ENCODE measurements at places on chromosomes 6 and 20.

GRCh38 chr20:62668441-62669027, 26.2 kb downstream of the SLCO4A1 start:
- DNase-seq, result no peak

DNA sequence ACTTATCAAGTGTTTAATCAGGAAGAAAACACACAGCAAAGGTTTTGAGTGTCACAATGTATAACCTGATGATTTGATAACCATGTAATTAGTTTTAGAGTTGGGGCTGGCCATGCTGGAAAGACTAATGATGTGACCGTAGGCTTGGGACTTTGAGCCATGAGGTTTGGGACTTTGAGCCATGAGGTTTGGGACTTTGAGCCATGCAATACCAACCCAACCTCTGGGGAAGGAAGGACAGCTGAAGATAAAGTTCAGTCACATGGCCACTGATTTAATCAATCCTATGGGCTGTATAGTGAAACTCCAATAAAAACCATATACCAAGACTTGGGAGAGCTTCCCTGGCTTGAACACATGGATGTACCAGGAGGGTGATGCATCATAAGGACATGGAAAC, 32.8 kb downstream of the SLC35B3 start:
- no peak for DNase-seq

- no peak for DNase-seq
Measured at GRCh38 chr6:68211242-68211795, 423.8 kb upstream of the ADGRB3 start.

DNA sequence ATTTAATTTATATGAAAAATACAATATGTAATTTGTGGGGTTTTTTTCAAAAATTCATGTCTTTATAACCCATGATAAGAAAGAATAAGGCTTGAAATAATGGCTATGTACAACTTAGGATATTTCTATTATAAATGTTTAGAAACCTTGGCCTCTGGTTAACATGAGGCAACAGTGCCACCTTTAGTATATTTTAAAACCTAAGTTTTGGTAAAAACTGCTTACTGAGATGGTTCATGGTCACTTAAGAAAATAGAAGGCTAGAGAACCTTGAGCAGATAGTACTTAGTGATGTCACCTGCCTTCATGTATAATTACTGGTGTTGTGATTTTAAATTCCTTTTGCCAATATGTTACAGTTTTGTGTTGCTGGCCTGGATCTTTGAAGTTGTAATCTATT, 176.4 kb downstream of the ADGB start:
- DNase-seq, result no peak

DNA sequence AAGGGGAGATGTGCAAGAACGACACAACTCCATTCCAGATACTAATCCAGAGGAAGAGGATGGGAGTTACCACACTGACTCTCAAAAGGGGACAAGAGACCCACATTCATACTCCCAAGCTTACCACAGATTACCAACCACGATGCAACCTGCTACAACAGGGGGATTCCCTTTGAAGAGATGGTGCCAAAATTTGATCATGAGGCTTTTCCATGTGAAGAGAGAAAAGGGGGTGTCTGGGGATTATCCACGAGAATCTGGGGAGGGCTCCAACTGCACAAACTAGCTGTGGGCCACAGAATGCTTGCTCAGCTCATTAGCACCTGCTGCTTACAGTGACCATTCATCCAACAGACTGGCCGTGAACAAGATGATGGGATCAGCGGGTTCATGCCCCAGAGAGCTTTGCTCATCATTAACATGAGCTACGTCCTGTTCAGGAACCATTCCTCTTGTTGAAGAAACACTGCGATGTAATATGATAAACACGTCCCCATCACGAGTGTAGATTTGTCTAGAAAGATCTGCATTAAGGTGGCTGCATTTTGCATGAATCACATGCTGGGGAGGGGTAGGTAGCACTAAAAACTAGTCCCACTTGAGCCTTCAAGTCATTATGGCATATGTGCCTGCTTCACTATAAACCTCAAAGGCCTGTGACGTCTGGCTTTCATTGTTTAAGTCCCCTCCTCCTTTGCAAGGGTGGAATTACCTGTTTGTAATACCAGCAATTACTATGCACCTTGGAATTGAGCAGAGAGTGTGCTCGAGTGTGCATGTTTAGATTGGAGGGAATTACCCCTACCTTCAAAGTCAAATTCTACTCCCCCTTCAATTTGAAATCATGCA, 4.0 kb downstream of the PLAGL2 start:
- DNase-seq, result no peak

DNA sequence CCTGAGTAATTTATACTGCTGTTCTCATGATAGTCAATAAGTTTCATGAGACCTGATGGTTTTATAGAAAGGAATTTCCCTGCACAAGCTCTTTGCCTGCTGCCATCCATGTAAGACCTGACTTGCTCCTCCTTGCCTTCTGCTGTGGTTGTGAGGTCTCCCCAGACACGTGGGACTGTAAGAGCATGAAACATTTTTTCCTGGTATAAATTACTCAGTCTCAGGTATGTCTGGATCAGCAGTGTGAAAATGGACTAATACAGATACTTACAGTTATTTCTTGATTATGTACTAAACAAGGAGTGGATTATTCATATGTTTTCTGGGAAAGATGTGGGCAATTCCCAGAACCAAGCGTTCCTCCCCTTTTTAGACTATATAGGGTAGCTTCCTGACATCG, 1.9 kb upstream of the TRIM38 start:
- no peak for DNase-seq

GRCh38 chr6:16204653-16205376, 33.6 kb upstream of the GMPR start:
- DNase-seq, result no peak

GRCh38 chr20:48180024-48180423, 394.7 kb upstream of the SULF2 start:
- no peak for DNase-seq

DNA sequence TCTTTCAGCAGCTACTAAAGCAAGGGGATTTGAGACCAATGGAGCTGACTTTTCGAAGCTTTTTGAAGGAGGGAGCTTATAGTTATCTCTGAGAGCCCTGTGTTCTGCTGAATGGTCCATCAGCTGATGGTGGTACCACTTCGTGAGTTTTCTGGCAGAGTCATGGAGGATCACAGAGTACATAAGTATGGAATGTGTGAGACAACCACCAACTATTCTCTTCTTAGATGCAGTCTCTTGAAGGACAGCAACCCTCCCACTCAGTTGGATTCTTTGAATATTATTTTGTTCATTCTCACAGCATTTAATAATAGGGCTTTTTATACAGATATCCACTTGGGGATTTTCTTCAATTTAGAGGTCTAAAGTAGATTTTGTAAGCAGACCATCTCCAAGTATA, 75.3 kb downstream of the ELOVL2 start:
- no peak for DNase-seq

DNA sequence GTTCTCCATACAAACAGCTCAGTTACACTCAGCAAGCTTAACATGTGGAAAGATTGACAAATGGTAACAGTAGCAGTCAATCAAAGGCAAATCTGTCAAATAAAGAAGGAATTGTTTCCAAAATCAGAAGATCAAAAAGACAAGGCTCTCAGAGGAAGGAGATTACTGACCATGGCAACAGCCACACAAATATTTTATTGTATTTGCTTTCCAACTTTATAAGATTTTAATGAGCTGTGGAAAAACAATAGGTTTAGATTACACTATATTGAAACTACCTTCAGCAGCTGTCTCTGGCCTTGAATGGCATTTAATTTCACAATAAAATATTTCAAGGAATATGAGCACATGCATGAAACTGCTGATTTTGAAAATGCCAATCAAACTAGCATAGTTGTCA, 1143.9 kb upstream of the GJE1 start:
- DNase-seq, result no peak

- no peak for DNase-seq
Measured at GRCh38 chr6:145244349-145245100, 490.8 kb downstream of the EPM2A start.

DNA sequence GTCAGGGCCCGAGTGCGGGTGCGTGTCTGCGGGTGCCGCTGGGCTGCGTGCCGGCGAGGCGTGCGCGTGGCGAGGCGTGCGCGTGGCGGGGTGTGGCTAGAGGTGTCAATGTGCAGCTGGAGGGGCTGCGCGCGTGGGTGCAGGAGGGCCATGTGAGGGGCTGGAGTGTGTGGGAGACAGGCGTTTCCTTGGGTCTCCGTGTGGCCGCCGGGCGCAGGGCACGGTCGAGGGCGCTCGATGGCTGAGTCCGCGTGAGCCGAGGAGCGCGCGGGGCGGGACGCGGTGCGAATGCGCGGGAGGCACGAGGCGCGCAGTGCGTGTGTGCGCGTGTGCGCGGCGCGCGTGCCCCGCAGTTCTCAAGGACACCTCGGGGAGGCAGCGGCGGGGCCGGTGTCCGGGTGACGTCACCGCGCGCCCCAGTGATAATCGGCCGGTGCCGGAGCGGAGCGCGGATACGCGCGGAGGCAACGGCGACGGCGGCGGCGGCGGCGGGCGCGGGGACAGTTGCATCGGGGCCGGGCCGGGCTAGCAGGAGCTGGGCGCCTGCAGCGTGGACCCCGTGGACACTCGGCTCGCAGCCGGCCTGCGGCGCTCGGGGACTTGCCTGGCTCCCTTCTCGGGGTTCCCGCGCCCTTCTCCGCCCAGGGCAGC, 38.7 kb downstream of the YTHDF1 start:
- no peak for DNase-seq

GRCh38 chr6:106553440-106553839, 75.9 kb downstream of the RTN4IP1 start:
- DNase-seq, result no peak

DNA sequence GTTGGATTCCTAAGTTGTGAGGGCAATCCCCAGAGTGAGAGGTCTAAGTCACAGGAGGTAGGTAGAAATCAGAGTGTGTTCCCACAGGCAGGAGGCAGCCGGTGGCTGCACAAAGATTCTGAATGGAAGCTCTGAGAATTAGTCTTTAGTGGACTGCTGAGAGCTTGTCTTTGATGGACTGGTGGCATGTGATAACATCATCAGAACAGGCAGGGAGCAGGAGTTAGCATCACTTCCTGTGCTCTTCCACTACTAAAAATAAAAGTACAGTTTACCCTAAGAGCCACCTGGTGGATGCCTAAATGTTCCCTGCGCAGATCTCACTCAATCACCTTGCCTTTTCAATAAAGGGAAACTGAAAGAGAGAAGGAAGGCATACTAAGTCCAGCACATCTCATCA, 294.6 kb upstream of the POU3F2 start:
- no peak for DNase-seq

GRCh38 chr20:48414786-48415185, 413.0 kb downstream of the PREX1 start:
- DNase-seq, result no peak

DNA sequence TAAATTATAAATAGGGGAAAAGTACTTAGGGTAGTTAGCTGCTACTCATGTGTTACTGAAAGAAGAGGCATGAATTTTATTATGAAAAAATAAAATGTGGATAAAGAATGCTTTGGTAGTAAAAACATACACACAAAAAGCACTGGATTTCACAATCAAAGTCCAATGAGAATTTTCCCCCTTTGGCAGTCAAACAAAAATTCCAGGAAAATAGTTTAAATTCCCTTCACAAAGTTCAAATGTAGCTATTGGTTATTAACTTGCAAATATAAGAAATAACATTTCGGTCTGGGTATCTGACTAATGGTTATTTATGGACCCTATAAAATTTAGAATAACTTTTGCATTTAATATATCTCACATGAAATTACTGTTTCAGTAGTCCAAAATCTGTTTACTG, 210.4 kb downstream of the FOXC1 start:
- DNase-seq, result no peak

DNA sequence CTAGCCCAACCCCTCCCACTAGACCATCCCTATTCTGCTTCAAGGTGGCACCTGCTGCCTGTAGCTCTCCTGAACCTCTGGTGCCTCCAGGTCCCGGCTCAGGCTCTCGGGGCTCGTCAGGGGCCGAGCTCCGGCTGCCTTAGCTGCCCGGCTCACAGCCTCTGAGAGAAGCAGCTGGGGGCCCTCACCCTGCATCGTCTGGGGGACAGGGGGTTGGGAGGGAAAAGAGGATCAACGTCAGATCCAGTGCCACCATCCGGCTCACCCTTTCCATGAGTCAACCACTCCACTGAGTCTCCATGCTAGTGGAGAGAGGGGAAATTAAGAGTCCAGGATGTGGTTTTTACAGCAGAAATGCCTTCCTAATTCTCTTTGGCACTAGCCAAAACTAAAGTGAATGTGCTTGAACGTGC, 13.0 kb downstream of the BAG6 start:
- no peak for DNase-seq

DNA sequence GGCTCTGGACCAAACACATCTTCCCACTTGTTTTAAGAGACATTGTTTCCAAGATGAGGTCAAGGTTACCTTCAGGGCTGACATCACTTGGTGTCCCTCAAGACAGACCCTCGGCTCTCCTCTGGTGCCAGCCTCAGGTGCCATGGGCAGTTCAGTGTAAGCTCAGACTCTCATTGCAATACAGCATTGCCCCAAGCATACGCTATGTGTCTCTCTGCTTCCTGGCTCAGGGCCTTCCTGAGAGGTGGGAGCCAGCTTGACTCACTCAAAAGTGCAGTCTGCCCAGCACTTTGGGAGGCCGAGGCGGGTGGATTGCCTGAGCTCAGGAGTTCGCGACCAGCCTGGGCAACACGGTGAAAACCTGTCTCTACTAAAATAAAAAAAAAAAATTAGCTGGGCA, 51.7 kb downstream of the SLC24A3 start:
- DNase-seq, result no peak

- no peak for DNase-seq
Measured at GRCh38 chr20:58701431-58702160, 9.0 kb downstream of the NPEPL1 start.

- no peak for DNase-seq
Measured at GRCh38 chr6:56048601-56049000, 173.2 kb upstream of the BMP5 start.

DNA sequence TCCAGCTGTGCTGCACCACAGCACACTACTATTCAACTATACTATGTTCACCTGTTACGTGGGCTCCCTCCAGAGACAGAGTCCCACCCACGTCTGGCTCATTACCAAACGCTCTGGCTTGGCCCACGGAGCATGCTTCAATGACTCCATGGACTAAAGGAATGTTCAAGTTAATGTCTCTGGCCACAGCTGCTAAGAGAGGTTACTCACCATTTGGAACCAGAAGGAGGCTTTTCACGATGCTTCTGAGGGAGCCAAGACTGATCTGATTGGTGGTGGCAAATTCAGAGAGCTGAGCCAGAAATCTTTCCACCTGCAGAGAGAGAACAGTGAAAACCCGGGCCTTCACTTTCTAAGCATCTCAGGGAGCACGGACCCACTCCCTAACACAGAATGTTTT, 15.6 kb downstream of the COMMD7 start:
- no peak for DNase-seq

GRCh38 chr20:61813791-61814190, 251.9 kb downstream of the TAF4 start:
- DNase-seq, result no peak

- no peak for DNase-seq
Measured at GRCh38 chr6:112780498-112781096, 433.5 kb downstream of the RFPL4B start.

GRCh38 chr6:11852061-11852651, 73.6 kb upstream of the ADTRP start:
- no peak for DNase-seq

- DNase-seq, result no peak
Measured at GRCh38 chr20:22576733-22577514, 7.4 kb downstream of the FOXA2 start.

- no peak for DNase-seq
Measured at GRCh38 chr20:31406115-31406514, at the start of gene DEFB121. Gene DEFB121 (minus strand): TSS chr20:31406215. CDS start chr20:31406152, 63 bp downstream.

Data from stimulated activated CD4-positive, alpha-beta T cell treated with anti-CD3 and anti-CD28 coated beads, Interleukin-15, amount 100 ng/mL, for 1 hour (primary cell).